ENCODE measurements at places on chromosomes 4 and X.

- no peaks in the 10 kb centered on the region for H3K27me3 ChIP-seq
- no peak overlapping the region for H3K27ac ChIP-seq
- H3K4me1 ChIP-seq, result peaks cover 12% of the 10 kb centered on the region
Measured at GRCh38 chr4:107148904-107149303, 112.8 kb upstream of the DKK2 start.

- no peaks in the 10 kb centered on the region for H3K27me3 ChIP-seq
- H3K4me1 ChIP-seq, result no peaks in the 10 kb centered on the region
- no peak overlapping the region for H3K4me3 ChIP-seq
- no peaks in the 10 kb centered on the region for H3K36me3 ChIP-seq
- no peak overlapping the region for H3K27ac ChIP-seq
Measured at GRCh38 chrX:139002319-139002718, 290.8 kb upstream of the FGF13 start.

DNA sequence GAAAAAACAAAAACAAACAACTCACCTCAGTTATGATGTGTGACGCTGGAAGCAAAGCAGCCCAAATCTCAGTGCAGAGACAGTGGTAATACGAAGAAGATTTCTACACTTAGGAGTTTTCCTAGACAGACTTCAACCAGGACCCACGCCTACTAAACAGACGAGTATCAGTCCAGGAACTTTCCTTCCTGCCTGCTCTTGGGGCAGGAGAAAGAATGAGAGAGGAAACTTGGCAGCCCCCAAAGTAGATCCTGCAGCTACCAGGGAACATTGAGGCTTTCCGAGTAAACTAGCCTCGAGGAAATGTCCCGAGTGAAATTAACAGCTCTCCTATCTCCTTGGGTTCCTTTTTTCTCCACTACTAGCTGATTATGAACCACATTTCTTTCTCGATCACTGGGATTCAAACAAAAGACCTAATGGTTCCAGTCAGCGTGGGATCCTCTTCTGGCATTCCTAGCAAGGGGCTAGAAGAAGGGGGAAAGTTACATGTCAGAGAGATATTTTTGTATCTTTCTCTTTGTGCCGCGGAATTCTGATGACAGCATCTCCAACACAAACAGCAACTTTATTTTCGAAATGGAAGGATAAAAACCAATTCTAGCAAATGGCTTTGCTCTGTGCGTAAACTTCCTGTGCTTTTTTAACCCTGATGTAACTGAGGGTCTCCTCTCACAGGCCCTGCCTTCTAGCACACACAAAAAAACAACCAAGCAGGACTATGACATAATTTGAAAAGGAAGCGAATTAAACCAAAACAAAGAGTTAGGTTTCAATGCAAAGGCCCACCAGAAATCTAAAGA is 53.2 kb downstream of the PPM1K start:
- H3K27me3 ChIP-seq, result no peaks in the 10 kb centered on the region
- no peak overlapping the region for H3K27ac ChIP-seq
- no peaks in the 10 kb centered on the region for H3K4me1 ChIP-seq
- H3K36me3 ChIP-seq, result no peaks in the 10 kb centered on the region

GRCh38 chr4:72564184-72564583 is 4.8 kb downstream of the ADAMTS3 start:
- no peak overlapping the region for H3K4me3 ChIP-seq
- peaks cover 3% of the 10 kb centered on the region for H3K4me1 ChIP-seq
- H3K36me3 ChIP-seq, result no peaks in the 10 kb centered on the region
- no peak for ATAC-seq
- H3K27me3 ChIP-seq, result peaks cover 33% of the 10 kb centered on the region

GRCh38 chr4:86950831-86951525 is 16.2 kb downstream of the AFF1 start:
- no peak for ATAC-seq
- no peak overlapping the region for H3K27ac ChIP-seq
- peaks cover 23% of the 10 kb centered on the region for H3K4me1 ChIP-seq

GRCh38 chrX:151821226-151821625 is 86.7 kb downstream of the CNGA2 start:
- no peak overlapping the region for H3K27ac ChIP-seq
- H3K4me1 ChIP-seq, result no peaks in the 10 kb centered on the region
- no peak overlapping the region for H3K4me3 ChIP-seq
- no peaks in the 10 kb centered on the region for H3K36me3 ChIP-seq

- no peaks in the 10 kb centered on the region for H3K36me3 ChIP-seq
- no peaks in the 10 kb centered on the region for H3K27me3 ChIP-seq
- H3K27ac ChIP-seq, result no peak overlapping the region
Measured at GRCh38 chr4:3250438-3250955, 1.5 kb downstream of the MSANTD1 start.

GRCh38 chrX:74420196-74421035 is 877 bp upstream of the SLC16A2 start:
- H3K4me1 ChIP-seq, result peaks cover 4% of the 10 kb centered on the region
- H3K27me3 ChIP-seq, result peaks cover 10% of the 10 kb centered on the region
- H3K36me3 ChIP-seq, result no peaks in the 10 kb centered on the region
- H3K4me3 ChIP-seq, result peak overlapping the region; percentile 79
- peak overlapping the region; percentile 67 for H3K27ac ChIP-seq

DNA sequence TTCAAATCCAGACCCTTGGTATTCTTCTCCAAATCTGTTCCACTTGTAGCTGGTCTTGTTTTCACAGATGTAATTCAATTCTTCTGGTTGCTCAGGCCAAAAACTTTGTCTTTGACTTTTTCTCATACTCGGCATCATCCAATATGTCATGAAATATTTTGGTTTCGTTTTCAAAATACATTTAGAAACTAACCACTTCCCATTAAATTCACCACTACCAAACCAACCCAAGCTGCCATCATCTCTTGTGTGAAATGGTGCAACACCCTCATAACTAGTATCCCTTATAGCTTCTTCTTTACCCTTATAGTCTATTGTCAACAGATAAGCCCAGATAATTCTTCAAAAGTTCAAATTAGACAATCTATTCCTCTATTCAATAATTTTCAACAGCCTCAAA is 192.1 kb downstream of the PRR32 start:
- no peak for ATAC-seq
- no peaks in the 10 kb centered on the region for H3K4me1 ChIP-seq
- no peak overlapping the region for H3K4me3 ChIP-seq
- H3K27me3 ChIP-seq, result no peaks in the 10 kb centered on the region
- no peak overlapping the region for H3K27ac ChIP-seq

- no peak for ATAC-seq
- no peaks in the 10 kb centered on the region for H3K27me3 ChIP-seq
Measured at GRCh38 chr4:134201216-134202161, at the start of gene PABPC4L. Gene PABPC4L, minus strand, starts transcription at chr4:134201789. Its CDS starts 770 bp downstream, at chr4:134201019.

GRCh38 chr4:148764720-148765119 is 322.5 kb upstream of the NR3C2 start:
- H3K4me3 ChIP-seq, result no peak overlapping the region
- H3K27me3 ChIP-seq, result peaks cover 8% of the 10 kb centered on the region
- H3K4me1 ChIP-seq, result no peaks in the 10 kb centered on the region
- ATAC-seq, result no peak
- no peak overlapping the region for H3K27ac ChIP-seq

GRCh38 chr4:17701138-17701839 is 80.1 kb downstream of the FAM184B start:
- peaks cover 5% of the 10 kb centered on the region for H3K27me3 ChIP-seq
- no peaks in the 10 kb centered on the region for H3K4me1 ChIP-seq
- no peak for ATAC-seq
- no peaks in the 10 kb centered on the region for H3K36me3 ChIP-seq
- H3K27ac ChIP-seq, result no peak overlapping the region
- H3K4me3 ChIP-seq, result no peak overlapping the region

- H3K4me1 ChIP-seq, result peaks cover 6% of the 10 kb centered on the region
- H3K27me3 ChIP-seq, result no peaks in the 10 kb centered on the region
- ATAC-seq, result no peak
- H3K27ac ChIP-seq, result no peak overlapping the region
- H3K4me3 ChIP-seq, result no peak overlapping the region
Measured at GRCh38 chrX:109679820-109680219, 53.2 kb downstream of the ACSL4 start.

- H3K4me1 ChIP-seq, result no peaks in the 10 kb centered on the region
- no peak overlapping the region for H3K27ac ChIP-seq
- peak; percentile 11 for ATAC-seq
- no peak overlapping the region for H3K4me3 ChIP-seq
Measured at GRCh38 chrX:111116666-111117065, 20.7 kb downstream of the PAK3 start.

DNA sequence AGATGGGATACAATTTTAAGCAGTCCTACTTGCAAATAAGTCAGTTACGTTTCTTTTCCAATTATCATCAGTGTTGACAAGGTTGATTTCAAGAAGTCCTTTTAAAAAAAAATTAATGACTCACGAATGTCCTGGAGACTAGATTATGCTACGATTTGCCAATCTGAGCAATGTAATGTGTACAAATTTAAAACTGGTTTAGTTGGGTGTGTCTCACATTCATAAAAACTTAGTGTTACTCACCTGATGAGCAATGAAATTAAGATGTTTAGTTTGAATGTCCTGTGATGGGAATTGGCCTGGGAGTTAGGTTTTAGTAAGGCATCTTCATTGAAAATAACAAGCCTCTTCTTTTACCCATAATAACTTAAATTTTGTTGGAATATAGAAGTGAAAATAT is 136.7 kb upstream of the POF1B start:
- no peaks in the 10 kb centered on the region for H3K4me1 ChIP-seq
- H3K27me3 ChIP-seq, result no peaks in the 10 kb centered on the region
- no peak for ATAC-seq
- H3K4me3 ChIP-seq, result no peak overlapping the region
- no peak overlapping the region for H3K27ac ChIP-seq

GRCh38 chr4:175891851-175892250 is 79.8 kb upstream of the GPM6A start:
- H3K36me3 ChIP-seq, result no peaks in the 10 kb centered on the region
- no peaks in the 10 kb centered on the region for H3K4me1 ChIP-seq
- H3K4me3 ChIP-seq, result no peak overlapping the region
- no peaks in the 10 kb centered on the region for H3K27me3 ChIP-seq
- no peak overlapping the region for H3K27ac ChIP-seq

- H3K27ac ChIP-seq, result no peak overlapping the region
- H3K36me3 ChIP-seq, result no peaks in the 10 kb centered on the region
- H3K4me3 ChIP-seq, result no peak overlapping the region
Measured at GRCh38 chrX:151871244-151871643, 41.4 kb upstream of the MAGEA4 start.

GRCh38 chrX:47643926-47644325 is 6.4 kb downstream of the ELK1 start:
- no peak overlapping the region for H3K27ac ChIP-seq
- H3K27me3 ChIP-seq, result no peaks in the 10 kb centered on the region
- peaks cover 32% of the 10 kb centered on the region for H3K4me1 ChIP-seq
- H3K36me3 ChIP-seq, result peaks cover 55% of the 10 kb centered on the region
- H3K4me3 ChIP-seq, result no peak overlapping the region
- ATAC-seq, result no peak

DNA sequence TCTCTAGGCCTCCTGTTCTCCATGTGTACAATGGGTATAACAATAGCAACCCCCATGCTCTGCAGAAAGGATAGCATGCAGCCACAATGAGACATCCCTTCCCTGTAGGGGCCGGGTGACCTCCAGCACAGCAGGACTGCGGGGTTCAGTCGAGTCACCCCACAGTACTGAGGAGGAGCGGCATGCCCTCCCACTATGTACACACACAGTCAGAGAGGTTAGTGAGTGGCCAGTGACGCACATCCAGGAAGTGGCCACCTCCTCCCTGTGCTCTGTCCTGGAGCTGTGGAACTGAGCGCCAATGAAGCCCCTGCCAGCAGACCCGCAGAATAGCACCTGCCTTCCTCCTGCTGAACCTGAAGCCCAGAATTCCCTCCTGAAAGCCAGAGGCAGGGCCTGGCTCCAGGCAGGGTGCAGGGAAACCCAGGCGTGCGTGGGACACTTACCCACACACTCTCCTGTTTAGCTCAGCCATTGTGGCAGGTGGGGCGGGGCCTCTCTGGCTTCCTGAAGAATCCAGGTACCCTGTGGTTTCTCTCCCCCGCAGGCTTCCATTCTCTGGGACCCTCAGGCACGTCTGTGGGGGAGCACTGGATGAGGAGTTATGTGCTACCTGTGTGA is 50.0 kb downstream of the WFS1 start:
- no peak overlapping the region for H3K27ac ChIP-seq
- H3K4me1 ChIP-seq, result no peaks in the 10 kb centered on the region
- H3K4me3 ChIP-seq, result no peak overlapping the region
- peaks cover 31% of the 10 kb centered on the region for H3K27me3 ChIP-seq

GRCh38 chr4:159526172-159526571 is 423.3 kb downstream of the RAPGEF2 start:
- ATAC-seq, result no peak
- no peaks in the 10 kb centered on the region for H3K4me1 ChIP-seq
- H3K4me3 ChIP-seq, result no peak overlapping the region
- no peak overlapping the region for H3K27ac ChIP-seq
- H3K36me3 ChIP-seq, result no peaks in the 10 kb centered on the region

DNA sequence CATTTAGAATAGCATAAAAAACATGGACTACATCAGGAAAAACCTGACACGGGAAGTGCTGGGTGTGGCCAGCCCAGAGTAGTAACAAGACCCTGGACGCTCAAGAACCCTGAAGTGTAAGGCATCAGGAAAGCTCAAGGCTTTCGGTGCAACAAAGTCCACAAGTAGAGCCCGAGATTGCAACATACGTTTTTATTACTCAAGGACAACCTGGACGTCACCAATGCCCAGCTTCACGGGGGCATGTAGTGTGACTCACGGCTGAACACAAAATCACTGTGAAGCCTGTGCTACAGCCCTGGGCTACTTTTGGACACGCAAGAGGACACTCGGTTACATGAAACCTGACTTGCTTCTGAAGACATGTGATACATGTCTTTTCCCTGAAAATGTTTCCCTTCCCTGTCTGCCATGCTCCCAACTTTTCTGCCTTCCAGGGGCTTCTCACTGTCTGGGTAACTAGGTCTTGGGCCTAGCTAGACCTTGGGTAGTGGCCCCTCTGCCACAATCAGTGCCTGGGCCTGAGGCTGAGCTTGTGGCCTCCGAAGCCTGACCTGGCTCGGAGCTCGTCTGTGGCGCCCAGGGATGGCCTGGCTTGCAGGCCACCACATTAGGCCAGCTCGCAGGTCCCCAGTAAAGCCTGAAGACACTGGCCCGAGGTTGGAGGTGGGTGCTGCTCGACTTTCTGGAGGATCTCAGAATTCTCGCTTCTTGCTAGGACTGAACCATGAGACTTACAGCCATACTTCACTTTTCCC is 9.2 kb downstream of the IRAK1 start:
- no peak overlapping the region for H3K4me3 ChIP-seq
- H3K27me3 ChIP-seq, result no peaks in the 10 kb centered on the region
- H3K36me3 ChIP-seq, result peaks cover 79% of the 10 kb centered on the region
- H3K4me1 ChIP-seq, result no peaks in the 10 kb centered on the region
- no peak for ATAC-seq

DNA sequence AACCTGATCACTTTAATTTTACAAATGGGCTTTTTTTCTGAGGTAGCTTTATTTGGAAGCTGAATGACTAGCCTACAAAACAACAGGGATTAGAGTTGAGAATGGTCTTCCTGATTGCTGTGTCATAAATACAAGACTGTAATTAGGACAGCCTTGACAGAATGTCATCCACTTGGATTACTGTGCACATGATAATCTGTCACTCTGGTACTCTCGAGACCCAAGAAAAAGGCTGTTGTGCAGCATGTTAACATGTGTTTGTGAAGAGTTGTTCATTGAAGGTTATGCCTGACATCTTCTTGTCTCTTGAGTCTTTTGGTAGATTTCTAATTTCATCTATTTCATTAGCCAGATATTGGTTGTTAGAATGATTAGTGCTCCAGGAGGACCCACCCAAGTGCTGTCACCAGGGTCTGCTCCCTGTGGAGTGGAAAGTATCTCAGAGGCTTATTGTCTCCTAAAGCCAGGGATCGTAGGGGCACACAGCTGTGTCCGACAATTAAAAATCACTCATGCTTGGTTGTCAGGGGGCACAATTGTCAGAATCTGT is 212.2 kb upstream of the GPRIN3 start:
- ATAC-seq, result no peak
- no peaks in the 10 kb centered on the region for H3K36me3 ChIP-seq
- H3K27me3 ChIP-seq, result peaks cover 29% of the 10 kb centered on the region
- H3K4me1 ChIP-seq, result no peaks in the 10 kb centered on the region

Measured in activated T-helper 17 cell treated with anti-CD3 and anti-CD28 coated beads, Interleukin-2, amount 50 U/mL, for 72 hours (primary cell).